OCI-M1 (cell line): ENCODE measurements at places on chromosomes 6 and 20.

GRCh38 chr20:12072954-12073264, 155.2 kb downstream of the BTBD3 start:
- no peak for DNase-seq

- DNase-seq, result peak; percentile 85
These were observed 23.8 kb downstream of the TMEM14B start for GRCh38 chr6:10771371-10771894.

- no peak for DNase-seq
These were observed 123.1 kb downstream of the OLIG3 start for GRCh38 chr6:137370871-137371633.

- peak; percentile 88 for DNase-seq
These were observed 697 bp downstream of the PPT2 start for GRCh38 chr6:32154514-32155161.

DNA sequence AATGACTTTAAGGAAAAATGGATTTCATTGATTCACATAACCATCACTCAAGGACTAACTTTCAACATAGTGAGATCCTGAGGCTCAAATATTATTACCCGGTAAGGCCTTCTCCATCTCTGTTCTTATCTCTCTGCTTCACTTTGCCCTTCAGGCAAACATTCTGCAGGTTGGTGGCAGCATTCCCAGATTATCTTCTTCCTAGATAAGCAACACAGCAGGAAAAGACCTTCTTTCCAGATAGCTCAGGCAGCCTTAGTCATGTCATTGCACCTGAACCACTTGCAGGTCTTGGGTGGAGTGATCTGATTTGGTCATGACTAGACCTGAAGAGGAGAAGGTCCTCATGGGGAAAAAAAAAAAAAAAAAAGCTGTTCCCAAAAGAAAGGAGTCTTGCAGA, 5.3 kb upstream of the HIVEP2 start:
- no peak for DNase-seq

GRCh38 chr6:154907291-154907690, 87.8 kb upstream of the TIAM2 start:
- DNase-seq, result no peak

DNA sequence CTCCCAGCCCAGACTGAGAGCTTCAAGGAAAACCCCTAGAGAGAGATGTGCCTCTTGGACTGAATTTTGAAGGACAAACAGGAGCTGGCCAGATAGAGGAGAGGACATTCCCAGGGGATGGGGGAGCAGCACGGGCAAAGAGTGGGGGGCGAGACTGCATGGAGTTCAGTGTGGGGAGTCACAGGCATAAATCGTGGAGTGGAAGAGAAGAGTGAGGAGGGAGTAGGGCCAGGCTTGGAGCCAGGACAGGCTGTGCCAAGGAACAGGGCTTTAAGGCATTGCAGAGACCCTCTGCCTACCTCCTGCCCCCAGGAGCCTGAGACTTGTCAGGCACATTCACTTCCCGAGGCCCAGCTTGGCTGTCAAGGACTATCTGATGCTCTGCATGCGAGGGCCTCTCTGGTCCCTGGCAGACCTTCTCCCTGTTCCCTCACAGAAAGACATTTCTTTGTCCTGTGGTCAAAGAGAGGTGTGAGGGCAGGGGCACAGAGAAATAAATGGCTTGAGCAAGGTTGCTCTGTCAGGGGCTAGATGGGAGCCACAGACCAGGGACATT, 5.2 kb upstream of the SLC22A7 start:
- DNase-seq, result no peak

- DNase-seq, result no peak
These were observed 36.8 kb downstream of the ZMYND8 start for GRCh38 chr20:47319517-47320252.

DNA sequence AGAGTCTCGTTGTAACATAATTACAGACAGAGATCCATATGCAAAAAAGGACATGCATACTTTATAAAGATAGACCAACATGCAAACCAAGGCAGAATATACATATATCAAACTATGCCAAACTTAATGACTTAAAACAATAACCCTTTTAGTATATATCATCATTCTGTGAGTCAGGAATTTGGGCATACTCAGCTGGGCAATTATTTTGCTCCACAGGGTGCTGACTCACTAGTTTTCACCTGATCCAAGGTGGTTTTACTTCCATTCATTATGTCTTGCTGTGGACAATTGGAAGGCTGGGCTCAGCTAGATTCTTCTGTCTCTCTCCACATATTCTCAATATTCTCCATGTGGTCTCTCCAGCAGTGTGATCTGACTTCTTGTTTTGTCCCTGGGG, 41.2 kb upstream of the RNF146 start:
- no peak for DNase-seq

DNA sequence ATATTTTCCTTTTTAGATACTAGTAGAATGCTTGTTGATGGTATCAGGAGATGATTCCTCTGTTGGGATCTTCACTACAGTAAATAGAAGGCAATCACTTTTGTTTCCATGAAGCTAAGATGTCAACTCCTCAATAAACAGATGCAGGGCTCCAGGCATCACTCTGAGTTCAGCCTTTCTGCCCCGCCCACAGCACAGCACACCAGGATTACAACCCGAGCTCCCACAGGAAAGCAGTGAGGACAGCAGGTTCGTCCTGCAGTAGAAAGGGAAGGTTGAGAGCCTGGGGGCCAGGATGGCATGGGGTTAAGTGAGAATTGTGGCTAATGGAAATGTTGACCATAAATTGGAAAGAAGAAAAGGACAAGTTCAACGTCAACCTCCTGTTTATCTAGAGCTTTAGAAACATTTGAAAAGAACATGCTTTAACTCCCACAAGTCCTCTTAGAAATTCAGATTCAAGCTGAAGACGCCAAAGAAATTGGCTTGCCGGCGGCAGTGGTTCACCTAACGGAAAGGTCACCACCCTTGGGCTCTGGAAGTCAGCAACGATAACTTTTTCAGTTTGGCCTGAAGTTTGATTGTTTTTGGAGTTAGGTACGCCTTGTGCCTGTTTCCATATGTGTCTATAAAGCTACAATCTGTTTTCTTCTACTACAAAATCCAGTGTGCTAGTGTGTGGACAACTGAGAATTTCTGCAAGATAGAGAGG, 144.4 kb upstream of the PDE10A start:
- no peak for DNase-seq

DNA sequence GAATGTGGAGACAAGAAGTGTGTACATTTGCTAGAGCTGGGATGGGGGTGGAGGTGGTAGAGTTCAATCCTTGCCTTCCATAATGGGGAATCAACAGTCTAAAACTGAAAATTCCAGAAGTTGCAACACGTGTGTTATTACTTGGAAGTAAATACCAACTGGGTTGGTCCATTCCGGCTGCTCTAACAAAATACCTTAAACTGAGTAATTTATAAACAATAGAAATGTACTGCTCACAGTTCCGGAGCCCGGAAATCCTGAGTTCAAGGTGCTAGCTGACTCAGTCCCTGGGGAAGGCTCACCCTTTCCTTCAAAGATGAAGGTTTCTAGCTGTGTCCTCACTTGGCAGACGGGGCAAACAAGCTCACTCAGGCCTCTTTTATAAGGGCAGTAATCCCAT, 59.0 kb downstream of the RIN2 start:
- no peak for DNase-seq

DNA sequence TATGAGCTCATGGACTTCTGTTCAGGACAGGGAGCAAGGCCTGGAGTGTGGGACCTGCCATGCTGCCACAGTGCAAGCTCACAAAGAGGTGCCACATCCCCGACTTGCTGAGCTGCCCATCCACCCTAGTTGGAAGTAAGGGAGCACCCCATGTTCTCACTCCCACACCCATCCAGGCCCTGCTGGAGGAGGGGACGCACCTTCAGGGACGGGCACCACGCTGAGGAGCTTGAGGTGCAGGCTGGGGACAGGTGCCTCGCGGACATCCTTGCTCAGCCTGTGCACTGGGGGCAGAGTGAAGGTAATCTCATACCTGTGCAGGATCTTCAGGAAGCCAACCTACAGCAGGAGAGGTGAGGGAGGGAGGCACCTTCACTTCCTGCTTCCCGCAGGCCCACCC, 12.3 kb downstream of the ADISSP start:
- DNase-seq, result no peak

DNA sequence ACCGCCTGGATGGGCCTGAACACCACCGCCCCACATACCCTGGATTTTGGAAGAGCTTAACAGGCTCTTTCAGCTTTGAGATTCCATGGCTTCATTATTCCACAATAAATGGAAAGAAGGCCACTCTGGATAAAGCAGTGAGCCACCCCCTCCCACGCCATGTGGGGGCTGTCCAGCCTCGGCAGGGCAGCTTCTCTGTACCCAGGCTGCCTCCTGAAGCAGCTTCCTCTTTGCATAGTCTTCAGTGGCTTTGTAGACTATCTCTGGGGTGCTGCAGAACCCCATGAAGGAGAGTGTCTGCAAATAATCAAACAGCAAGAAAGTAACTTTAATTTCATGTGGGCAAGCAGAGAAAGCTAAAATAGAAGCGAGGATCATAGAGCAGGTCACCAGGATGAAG, 96.6 kb upstream of the NXT1 start:
- DNase-seq, result no peak

GRCh38 chr20:23230766-23231385, 119.7 kb upstream of the NXT1 start:
- DNase-seq, result no peak

DNA sequence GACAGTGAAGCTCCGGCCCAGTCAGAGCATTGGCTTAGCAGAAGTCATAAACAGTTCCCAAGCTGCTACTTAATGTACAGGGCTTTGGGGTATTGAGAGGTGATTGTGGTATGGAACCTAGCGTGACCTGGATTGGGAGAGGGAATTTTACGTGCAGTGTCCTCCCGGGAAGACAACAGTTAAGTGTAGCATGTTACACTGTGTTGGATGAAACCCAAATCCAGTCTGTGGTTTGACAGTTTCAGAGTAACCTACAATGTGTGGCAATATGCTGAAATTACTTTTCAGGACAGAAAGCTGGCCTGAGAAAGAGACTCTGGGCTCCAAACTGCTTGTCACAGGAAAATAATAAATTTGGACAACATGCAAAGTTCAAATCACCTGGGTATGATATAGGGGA, 28.1 kb upstream of the RALGAPA2 start:
- peak; percentile 10 for DNase-seq

- no peak for DNase-seq
These were observed 56.2 kb downstream of the SNX9 start for GRCh38 chr6:157879034-157879872.

GRCh38 chr6:99790679-99791078, 184.0 kb downstream of the PRDM13 start:
- peak; percentile 43 for DNase-seq

- peak; percentile 81 for DNase-seq
These were observed 72.3 kb downstream of the OR2B2 start for GRCh38 chr6:27839626-27840475.

DNA sequence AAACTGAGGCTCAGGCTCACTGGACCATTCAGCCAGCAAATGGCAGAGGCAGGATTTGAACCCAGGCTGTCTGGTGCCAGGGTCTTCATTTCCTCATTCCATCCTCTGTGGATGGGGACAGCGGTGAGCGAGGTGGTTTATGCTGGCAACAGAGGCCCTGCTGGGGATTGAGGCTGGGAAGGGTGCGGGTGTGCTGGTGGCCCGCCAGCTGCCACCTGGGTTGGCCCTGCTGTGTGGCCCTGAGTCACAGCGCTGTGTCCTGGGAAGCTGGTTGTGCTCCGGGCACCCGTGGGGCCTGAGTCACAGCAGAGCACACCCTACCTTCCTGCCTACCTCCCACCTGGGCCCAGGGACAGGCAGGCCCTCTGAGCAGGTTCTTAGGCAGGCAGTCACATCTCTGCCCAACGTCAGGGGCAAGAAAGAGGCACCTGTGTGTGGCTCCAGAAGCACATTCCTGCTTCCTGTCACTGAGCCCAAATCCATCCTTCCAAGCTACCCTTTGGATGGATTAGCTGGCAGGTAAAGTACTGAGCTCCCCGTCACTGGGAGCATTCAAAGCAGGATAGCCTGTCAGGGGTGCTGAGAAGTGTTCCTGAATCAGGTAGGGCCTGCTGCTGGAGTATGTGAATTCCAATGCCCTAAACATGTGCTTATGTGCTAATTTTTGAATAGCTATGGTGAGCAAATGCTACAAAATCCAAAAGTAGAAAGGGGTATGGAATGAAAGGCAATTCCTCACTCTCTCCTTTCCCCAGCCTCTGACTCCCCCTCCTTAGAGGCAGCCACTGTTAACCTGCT, 53.9 kb downstream of the CEBPB start:
- DNase-seq, result no peak

DNA sequence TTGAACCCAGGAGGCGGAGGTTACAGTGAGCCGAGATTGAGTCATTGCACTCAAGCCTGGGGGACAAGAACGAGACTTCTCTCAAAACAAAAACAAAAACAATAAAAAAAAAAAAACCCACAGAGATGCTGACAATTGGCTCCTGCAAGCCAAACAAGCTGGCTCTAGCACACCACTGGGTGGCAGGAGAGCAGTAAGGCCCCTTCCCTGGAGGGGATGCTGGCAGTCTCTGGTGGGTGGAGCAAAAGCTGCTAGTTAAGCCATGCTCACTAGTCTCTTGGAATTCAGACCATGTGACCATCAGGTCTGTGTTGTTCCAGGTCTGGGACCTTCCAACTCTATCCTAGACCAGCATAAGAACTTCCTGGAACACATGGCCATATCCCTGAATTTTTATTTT, 18.9 kb upstream of the DSN1 start:
- peak; percentile 42 for DNase-seq

DNA sequence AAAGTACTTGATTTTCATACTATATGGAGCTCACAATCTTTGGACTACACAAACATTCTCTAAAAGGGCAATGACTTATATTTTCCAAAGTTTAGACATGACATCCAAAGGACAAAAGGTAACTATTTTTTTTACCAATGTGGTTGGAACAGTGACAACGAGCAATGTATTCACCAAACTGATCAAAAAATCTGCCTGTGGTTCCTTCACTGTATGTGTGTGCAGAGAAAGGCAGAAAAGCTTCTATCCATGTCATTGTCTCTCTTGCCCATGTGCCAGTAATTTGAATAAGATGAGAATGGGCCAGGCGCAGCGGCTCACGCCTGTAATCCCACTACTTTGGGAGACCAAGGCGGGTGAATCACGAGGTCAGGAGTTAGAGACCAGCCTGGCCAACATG, 25.5 kb downstream of the MCUR1 start:
- no peak for DNase-seq

DNA sequence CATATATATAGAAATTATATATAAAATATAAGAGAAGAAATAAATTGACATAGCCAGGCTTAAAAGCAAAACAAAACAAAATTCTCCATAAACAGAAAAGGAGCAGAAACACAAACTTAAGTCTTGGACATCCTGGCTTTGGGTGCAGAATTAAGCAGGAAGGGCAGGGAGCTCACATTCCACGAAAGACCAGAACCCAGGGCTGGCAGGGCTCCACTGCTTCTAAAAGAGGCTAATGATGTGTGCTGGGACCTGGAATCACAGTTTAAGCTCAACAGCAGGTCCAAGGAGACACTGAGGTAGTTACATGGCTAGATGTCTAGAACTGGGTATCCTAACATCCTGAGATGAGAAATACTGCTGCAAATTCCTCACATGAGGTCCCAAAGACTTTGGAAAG, 210.3 kb downstream of the WDR27 start:
- DNase-seq, result no peak
